ENCODE measurements at places on chromosomes 13 and 19.

DNA sequence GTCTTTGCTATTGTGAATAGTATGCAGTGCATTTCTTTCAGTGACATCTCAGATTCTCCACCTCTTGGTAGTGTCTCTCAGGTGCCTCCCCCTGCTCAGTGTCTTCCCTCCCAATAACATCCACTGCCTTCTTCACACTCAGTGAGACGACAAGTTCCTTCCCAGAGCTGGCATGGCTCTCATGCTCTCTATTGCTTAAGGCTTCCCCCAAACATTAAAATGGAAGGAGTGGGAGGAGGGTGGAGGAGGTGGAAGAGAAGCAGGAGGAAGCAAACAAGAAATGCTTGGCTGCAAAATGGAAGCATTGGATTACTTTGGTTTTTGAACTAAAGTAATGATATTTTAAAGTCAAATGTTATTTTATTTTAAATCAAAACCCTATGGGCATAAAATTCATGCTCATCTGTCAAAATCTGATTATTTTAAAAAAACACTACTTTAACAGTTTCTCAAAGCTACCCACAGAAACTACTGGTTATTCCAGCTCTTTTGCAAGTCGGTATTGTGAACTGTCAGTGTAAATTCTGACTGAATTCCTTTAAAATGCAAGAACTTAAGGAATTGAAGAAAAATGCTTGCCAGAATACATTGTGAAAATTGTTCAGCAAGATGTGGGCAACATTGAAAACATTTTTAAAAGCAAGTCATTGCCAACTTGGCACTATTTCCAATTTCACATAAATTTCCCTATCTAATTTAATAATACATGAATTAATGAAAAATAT is 727.6 kb upstream of the ARGLU1 start:
- no peak for DNase-seq

DNA sequence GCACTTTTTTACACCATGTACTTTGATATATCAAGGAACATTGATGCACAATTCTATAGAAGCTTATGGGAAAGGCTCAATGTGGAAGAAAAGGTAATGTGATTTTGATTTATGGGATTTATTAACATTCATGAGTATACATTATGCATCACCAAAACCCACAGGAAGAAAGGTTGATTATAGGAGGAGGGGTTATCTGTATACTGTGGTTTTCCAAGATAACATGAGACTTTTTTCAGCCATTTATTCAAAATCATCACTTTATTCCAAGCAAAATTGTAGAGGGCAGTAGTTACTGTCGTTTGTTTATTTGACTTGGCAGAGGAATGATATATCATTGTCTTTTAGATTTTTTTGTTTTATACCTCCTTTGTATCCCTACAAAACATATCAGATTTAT is 54.9 kb downstream of the WDFY2 start:
- no peak for DNase-seq

DNA sequence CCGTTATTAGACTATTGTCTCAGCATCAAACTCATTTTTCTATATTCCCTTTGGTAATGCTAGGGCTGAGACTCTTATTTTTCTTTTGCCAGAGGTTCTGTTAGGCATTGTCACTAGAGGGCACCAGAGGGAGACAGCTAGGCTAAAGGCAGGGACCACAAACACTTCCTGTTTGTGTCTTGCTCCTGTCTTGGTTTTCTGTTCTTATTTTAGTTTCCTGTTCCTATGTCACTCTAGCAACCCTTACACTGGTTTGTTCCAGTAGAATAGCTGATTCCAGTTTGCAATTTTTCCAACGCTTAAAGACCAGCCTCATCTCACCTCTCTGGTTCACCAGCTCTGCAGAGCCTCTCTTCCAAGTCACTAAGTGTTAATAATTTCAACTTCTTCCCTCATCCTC is 772.0 kb downstream of the DIAPH3 start:
- DNase-seq, result peak; percentile 65

DNA sequence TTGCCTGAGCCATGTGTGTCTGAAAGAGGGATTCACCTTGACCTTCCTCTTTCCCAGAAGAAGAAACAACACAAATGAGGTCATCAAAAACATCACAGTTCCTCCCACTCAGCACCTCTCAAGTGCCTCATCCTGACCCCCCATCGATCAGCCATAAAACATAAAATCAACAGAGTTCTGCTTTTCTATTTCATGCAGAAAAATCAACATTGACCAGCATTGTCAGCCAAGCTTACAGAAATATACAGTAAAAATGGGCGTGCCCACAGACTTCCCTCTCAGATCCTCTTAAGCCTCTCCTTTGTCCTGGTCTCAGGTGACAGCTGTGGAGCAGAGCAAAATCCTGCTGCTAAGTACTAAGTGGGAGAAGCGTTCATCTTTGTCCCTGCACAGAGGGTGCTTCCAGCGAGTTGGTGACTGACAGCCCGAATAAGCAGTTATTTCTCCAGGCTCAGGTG is 213.3 kb downstream of the OLFM4 start:
- DNase-seq, result no peak

- DNase-seq, result no peak
These were observed 43.4 kb downstream of the COL4A2 start for GRCh38 chr13:110350509-110350908.

DNA sequence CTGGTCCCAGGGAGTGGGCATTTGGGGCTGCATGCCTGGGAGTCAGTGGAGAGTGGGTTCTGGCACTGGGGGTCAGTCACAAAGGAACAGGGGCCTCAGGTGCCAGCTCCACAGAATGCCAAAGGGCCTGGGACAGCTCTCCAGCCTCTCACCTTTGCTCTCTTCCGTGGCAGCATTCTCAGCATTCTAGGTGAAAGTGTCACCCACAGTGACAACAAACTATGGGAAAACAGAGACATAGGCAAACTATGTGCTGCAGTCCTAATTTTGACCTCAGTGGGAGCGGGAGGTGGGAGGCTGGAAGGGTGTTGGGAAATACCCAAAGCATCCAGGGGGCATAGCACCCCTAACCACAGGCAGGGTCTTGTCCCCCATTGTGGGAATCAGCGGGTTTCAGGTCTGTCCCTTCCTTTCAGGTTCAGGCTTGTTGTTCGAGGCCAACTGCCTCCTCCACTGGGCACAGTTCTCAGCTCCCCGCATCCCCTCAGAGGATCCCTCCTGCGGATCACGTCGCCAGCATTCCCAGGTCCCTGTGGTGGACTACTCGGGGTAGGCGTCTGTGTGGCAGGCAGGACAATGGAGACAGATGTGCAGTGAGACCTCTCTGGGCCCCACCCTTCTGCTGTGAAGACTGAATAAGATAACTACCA is 52.4 kb downstream of the TSHZ3 start:
- DNase-seq, result no peak

All from endothelial cell (in vitro differentiated cells).